ENCODE measurements at places on chromosomes 1 and 21.

DNA sequence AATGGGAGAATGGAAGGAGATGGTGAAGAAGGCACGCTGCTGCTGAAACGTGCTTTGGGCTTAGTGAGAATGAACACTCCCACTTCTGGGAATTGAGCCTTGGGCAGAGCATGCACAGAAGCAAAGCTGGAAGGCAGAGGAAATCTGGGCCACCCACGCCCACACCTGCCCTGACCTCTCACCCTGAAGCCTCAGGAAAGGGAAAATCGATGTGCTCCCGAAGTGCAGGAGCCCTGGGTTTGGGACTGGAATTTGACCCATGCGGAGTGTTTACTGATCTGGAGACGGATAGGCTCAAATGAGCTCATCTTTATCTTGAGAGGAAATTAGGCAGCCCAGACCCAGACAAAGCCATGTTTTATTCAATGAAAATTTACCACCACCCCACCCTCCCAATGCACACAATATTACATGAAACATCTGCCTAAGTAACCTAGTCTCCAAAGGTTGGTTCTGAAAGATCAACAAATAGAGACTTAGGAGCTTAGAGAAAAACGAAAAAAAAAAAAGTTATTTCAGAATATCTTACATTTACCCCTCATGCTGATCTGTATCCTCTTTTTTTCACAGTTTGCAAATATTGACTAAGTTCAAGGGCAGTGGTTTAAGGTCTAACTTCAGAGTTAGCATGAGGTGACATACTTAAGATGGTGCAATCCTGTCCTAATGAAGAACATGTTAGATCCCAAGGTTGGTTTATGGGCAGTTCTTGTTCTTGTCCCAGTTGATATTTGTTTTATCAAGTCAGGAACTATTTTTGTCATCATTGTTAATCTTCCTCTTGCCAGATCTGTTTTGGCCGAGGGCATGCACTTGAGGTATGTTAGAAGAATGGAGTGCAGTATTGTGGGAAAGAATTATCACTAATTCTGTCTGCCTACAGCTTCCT lies 63.0 kb downstream of the PROX1 start:
- no peak for DNase-seq

DNA sequence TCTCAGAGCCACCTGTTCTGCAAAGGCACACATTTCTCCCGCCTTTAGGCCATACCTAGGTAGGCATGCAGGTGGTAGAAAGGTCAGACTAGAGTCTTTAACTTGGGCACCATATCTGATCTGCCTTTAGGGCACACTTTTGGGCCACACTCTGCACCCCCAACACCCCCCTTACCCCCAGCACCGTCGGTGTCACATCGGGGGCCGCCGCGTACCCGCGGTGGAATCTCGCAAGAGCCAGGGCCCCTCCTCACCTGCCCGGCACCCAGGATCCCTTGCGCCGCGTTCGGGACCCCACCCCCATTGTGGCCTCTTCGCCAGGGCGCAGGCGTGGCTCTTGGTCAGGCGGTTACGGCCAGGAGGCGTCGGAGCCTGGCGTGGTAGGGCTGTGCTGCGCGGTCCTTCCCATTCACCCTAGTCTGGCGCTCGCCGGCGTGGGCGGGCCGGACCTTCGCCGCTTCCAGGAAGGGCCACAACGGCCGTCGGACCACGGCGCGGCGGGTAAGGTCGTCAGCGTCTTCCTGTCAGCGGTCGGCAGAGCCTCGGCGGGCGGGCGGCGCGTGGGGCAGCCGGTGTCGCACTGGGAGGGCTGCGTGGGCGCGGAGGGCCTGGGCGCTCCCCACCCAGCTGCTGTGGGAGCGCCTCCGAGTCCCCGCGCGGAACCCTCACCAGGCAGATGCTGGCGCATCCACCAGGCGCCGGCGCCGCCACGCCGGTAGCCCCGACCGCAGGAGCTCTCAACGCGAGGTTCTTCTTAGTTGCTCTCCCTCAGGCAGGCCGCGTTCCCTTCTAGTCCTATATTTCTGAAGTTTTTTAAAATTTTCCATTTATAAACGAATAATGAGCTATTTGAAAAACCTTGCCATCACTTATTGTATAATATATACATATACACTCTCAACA lies at the start of gene DNAH14:
Gene DNAH14, plus strand, starts transcription at position 341 of the 903 bp plus-strand sequence. CDS start 23,028 bp downstream, outside the sequence.
- DNase-seq = no peak

DNA sequence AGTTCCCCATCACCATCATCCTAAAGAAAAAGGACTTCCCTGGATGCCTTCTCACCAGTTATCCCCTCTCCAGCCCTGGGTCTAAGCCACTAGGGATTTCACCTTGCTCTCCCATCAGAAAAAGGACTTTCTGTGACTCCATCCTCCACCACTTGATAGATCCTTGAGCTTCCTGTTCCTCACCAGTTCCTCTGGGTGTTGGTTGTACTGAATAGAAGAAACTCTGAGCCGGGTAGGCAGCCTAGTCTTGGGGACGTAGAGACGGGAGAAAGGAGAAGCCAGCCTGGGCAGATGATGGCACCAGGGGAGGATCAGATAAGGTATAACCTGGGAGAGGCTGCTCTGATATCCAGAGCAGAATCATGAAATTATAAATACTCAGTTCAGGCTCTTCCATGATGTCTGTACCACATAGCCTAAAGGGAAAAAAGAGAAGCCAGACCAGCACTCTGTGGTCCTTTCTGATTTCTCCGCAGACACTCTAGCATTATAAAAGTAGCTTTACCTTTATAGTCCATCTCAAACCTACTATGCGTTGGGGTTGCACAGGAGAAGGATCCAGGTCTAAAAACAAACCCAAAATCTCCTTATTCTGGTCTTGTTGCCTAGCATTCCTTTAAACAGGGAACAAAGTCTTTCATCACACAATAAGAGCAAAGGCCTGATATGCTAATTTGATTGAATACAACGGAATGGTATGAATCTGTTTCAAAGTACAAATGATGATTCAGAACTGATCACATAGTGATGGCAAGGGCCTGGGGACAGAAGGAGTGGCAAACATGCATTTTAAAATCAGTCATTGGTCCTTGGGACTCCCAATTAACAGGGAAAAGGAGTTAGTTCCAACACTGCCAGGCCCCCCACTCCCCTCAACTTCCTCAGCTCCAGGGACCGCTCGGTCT lies 1.2 kb upstream of the CD34 start:
- no peak for DNase-seq

GRCh38 chr1:220425852-220426251 lies 102.1 kb upstream of the MARK1 start:
- DNase-seq = no peak

GRCh38 chr1:90959352-90960206 lies 62.3 kb downstream of the ZNF644 start:
- DNase-seq = no peak

GRCh38 chr1:118998171-118998570 lies 10.0 kb upstream of the TBX15 start:
- no peak for DNase-seq

GRCh38 chr1:20982316-20982715 lies 194.4 kb downstream of the EIF4G3 start:
- DNase-seq = no peak

GRCh38 chr21:38223893-38224540 lies 32.8 kb upstream of the KCNJ15 start:
- DNase-seq = no peak

DNA sequence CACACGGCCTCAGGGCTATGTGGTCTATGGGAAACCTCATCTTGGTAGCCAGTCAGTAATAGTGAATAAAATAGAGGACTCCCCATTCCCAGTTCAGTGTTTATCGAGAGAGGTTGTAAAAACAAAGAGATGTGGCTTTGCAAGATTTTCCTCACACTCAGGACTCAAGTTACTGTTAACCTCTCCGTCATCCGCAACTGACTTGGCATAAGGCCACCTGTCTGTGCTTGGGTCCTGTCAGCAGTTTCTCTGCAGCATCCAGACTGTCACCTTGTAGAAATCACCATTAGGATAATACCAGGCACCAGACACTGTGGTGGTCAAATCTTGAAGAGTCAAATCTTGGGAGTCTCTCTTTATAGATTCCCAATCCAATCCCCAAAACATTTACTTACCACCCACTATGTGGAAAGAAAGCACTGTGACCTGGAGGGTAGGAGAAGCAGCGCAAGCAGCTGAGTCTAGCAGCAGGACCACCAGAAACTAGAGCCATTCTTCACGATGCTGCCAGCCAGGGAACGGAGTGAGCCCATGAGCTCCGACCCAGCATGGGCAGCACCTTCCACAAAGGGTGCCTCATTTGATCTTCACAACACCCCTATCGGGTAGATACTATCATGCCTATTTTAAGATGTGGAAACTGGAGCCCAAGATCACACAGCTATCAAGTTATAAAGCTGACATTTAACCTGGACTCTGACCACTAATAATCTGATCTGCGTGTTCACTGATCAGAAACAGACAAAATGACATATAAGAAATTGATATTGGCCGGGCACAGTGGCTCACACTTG lies 5.6 kb upstream of the GPR25 start:
- DNase-seq = no peak

- no peak for DNase-seq
Measured at GRCh38 chr1:159953536-159954515, at the start of gene SLAMF9. Gene SLAMF9, minus strand, starts transcription at chr1:159954237. Its CDS starts 100 bp downstream, at chr1:159954137.

DNA sequence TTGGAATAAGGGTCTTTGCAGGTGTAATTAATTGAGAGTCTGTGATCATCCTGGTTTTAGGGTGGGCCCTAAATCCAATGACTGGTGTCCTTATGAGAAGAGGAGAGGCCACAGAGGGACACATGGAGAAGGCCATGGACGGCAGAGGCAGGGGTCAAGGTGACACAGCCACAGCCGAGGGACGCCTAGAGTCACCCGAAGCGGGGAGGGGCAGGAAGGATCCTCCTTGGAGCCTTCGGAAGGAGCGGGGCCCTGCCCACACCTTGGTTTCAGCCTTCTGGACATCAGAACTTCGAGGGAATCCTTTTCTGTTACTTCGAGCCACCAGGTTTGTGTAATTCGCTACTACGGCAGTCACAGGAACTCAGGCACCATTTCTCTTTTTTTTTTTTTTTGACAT lies 31.1 kb downstream of the RRP1 start:
- no peak for DNase-seq

- no peak for DNase-seq
Measured at GRCh38 chr1:201169203-201169602, 14.9 kb upstream of the TMEM9 start.

DNA sequence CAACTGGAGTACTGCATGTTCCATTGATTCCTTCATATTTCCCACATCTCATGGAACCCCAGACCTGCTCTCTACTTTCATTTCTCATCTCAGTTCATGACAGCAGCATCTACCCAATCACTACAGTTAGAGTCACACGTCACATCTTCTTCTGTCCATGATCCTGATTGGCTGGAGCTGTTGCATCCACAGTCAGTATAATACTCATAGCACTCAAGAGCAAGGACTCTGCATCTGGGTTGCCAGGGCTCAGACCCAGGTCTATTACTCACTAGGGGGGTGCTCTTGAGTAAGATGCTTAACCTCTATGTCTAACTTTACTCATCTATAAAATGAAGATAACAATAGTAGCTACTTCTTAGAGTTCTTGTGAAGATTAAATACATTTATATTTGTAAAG lies 4.4 kb upstream of the XPR1 start:
- DNase-seq = no peak

GRCh38 chr1:17544776-17545350 lies 5.4 kb downstream of the ARHGEF10L start:
- DNase-seq = no peak

DNA sequence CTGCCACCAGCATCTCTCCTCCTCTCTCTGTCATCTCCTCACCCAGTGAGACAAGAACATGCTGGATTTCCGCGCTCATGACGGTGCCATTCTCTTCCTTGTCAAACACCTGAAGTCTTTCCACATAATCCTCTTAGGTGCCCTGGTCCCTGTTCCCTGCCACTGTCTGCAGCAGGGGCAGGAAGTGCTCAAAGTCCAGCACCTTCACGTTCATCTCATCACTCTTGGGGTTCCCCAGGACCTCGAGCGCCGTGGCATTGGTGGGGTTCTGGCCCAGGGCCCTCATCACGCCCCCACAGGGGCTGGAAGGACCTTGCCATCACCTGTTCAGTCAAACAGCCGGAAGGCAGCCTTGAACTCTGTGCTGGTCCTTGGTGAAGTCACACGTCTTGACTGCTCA lies 9.1 kb upstream of the AGPAT3 start:
- no peak for DNase-seq

DNA sequence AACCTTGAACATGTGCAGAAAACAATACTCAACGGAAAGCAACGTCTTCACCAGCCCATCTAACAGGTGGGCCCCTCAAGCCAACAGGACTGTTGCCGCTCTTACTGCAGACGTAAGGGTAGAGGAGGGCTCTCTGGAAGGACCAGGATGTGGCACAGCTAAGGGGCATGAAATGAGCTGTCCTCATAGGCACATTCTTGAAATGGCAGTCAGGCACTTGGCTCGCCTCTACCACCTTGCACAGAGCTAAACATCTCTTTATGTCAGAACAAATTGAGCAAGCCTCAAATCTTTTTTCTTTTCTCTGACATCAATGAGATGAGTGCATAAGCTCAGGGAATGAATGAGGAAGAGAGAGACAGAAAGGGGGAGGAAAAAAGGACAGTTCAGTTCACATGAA lies 86.4 kb upstream of the ESRRG start:
- no peak for DNase-seq

- DNase-seq = no peak
Measured at GRCh38 chr1:116311756-116312680, 61.0 kb upstream of the ATP1A1 start.

DNA sequence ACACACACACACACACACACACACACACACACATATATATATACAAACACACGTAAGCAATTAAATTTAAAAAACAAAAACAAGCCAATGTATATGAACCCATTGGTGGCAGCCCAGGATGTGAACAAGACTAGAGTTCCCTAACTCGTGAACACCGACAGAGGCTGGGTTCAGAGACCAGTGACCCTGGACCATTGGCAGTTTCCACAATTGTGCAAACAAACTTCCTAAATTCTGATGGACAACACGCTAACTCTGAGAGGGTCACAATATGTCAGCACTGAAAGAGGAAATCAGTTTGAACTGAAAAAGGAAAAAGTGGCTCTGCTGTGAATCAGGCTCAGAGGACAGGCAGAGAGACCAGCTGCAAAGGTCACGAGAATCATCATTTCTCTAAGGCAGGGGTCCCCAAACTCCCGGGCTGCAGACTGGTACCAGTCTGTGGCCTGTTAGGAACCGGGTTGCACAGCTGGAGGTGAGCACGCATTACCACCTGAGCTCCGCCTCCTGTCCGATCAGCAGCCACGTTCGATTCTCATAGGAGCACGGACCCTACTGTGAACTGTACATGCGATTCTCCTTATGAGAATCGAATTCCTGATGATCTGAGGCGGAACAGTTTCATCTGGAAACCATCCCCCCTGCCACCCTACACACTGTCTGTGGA lies 50.5 kb upstream of the ERO1B start:
- no peak for DNase-seq

GRCh38 chr1:4175566-4176405 lies 275.7 kb upstream of the C1orf174 start:
- DNase-seq = no peak

- no peak for DNase-seq
Measured at GRCh38 chr1:19350566-19350965, 38.4 kb downstream of the SLC66A1 start.

DNA sequence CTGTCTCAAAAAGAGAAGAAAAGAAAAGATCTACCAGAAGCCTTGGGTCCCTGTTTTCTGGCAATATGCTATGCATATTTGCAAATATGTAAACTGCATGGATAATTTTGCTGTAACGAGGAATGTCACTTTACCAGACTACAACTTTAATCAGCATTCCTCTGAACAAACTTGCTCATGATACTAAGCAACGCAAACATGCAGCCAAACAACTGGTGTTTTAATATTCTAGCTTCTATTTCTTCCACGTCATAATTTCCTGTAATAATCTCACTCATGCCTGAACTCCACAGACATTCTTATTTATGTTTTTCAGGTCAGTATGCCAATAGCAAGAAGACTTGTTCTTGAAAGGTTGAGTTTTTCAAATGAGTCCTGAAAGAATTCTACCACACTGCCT lies 114.1 kb downstream of the SIM2 start:
- no peak for DNase-seq

All from stimulated activated CD8-positive, alpha-beta memory T cell treated with anti-CD3 and anti-CD28 coated beads, Interleukin-4, amount 100 ng/mL, for 4 hours (primary cell).